SK-MEL-5 (cell line): ENCODE measurements at places on chromosomes 3 and 15. TPM values are rescaled to one million over a fixed set of nuclear protein-coding genes. Genes with fewer than 3 reads are reported as not detected.
A peak's percentile ranks its signal among the peaks of the same experiment; 100 is the strongest.

- DNase-seq, result no peak
Observed at GRCh38 chr3:151873398-151873797, at the start of gene SUCNR1. SUCNR1 (plus strand) TSS chr3:151873643; CDS start chr3:151879893, 6,250 bp downstream.

DNA sequence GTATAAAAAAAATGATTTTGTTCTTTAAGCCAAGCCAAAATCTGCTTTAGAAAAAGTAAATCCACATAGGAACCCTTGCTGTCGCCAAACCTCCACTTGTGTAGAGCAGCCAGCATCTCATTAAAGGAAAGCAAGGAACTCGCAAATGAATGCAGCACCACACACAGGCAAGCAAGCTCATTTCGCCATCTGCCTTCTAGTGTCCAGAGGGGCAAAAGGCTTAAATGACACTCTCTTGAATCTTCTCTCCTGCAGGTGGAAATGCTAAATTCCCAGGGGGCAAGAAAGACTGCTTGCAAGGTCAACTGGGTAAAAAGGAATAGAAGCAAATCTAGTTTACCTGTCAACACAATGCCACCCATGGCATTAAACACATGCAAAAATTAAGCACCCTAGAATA, 2.4 kb downstream of the MB21D2 start:
- peak; percentile 71 for DNase-seq

DNA sequence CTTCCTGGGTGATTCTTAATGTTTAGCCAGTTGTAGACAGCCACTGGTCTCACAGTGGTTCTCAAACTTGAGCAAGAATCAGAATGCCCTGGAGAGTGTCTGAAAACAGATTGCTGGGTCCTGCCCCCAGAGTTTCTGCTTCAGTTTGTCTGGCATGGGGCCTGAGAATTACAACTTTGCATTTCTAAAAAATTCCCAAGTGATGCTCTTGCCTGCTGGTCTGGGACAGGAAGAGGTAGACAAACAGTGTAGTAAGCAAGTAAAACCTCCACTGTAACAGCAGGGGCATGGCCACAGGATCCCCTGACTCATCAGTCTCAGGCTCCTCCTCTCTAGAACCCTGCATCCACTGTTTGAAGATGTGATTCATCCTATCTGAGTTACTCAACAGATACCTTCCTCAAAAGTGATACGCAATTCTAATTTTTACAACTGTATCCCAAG, 36.5 kb downstream of the DZIP1L start:
- peak; percentile 37 for DNase-seq

GRCh38 chr3:104740874-104741379, 625.8 kb upstream of the ALCAM start:
- no peak for DNase-seq

DNA sequence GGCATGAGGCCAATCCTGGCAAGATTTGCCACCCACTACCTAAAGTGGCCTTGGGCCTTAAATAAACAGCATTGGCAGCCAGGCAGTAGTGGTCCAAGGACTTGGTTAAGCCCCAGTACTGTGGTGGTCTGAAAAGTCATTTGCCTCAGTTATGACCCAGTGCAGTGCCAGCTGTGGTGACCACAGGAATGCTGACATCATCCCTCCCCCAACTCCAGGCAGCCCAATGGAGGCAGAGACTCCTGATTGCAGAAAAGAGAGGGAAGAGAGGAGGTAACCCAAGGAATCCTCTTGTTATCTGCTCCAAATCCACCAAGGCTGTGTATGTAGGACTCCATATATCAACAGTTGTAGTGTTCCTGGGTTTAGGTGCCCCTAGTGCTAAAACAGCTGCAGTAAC, 883.6 kb downstream of the SQOR start:
- no peak for DNase-seq

DNA sequence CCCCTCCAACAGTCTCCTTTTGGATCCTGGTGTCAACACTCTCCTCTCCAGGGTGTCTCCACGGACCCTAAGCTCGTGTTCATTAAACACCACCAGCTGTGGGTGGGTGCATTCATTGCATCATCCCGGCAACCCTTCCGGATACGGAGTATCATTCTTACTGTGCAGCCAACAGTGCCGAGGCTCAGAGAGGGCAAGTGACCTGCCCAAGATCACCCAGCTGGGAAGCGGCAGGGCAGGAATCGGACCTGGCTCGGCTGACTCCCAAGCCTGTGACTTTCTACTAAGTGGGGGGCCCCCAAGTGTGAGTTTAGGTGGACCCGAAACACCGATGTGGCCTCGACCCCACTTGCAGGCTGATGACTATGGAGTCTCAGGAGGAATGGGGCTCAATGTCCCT, 20.4 kb downstream of the H1-8 start:
- no peak for DNase-seq

DNA sequence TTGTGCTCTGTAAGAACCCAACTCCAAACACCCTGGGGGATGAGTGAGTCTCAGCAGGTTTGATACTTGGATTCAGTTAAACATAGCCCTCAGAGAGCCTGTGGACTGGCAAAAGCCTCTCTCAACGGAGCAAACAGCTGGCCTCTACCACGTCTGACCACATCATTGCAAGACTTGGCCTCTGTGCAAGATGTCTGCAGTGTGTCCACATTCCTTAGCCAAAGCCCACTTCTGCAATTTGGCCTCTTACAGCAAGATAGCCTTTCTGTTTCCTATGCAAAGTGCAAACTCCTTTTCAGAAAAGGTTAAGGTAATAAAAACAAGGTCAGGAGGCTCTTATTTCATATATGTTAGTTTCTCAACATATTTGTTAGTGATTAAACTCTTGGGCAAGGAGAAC, 27.9 kb downstream of the FBN1 start:
- DNase-seq, result no peak

GRCh38 chr3:156552973-156553372, 1.9 kb downstream of the SSR3 start:
- no peak for DNase-seq

GRCh38 chr3:57787867-57788623, 31.9 kb downstream of the SLMAP start:
- no peak for DNase-seq

DNA sequence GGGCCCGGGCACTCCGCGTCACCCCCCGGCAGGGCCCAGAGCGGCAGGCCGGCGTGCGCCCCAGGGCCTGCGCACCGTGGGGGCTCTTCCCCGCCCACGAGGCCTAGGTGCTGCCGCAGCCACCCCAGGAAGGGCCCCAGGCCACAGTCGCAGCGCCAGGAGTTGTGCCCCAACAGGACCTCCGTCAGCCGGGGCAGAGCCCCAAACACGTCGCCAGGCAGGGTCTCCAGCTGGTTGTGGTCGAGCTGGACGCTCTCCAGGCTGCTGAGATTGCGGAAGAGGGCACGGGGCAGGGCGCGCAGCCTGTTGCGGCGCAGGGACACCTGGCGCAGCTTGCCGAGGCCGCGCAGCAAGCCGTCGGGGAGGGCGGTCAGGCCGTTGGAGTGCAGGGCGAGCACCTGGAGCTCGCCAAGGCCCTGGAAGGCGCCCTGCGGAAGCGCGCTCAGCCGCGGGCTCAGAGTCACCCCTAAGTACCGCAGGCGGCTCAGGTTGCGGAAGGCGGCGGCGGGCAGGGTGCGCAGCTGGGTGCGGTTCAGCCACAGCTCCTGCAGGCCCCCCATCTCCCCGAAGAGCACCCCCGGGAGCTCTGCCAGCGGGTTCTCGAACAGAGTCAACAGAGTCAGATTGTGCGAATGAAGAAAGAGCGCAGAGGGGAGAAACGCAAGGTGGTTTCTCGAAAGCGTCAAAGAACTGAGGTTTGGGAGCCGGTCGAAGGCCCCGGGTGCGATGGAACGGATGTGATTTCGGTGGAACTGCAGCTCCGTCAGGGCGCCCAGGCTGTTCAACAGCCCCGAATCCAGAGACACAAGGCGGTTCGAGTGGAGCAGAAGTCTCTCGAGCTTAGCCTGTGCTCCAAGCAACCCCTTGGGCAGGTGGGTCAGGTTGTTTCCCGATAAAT, 2.0 kb downstream of the GP5 start:
- no peak for DNase-seq

- no peak for DNase-seq
Observed at GRCh38 chr3:12963922-12964701, 109.1 kb downstream of the IQSEC1 start.

- DNase-seq, result no peak
Observed at GRCh38 chr3:149468504-149469212, 5.8 kb upstream of the TM4SF4 start.

- DNase-seq, result no peak
Observed at GRCh38 chr15:57090496-57090859, 172.0 kb downstream of the TCF12 start.

GRCh38 chr3:171880101-171880870, 37.1 kb downstream of the TMEM212 start:
- DNase-seq, result no peak

GRCh38 chr3:63386568-63386967, 108.5 kb downstream of the SYNPR start:
- DNase-seq, result no peak

DNA sequence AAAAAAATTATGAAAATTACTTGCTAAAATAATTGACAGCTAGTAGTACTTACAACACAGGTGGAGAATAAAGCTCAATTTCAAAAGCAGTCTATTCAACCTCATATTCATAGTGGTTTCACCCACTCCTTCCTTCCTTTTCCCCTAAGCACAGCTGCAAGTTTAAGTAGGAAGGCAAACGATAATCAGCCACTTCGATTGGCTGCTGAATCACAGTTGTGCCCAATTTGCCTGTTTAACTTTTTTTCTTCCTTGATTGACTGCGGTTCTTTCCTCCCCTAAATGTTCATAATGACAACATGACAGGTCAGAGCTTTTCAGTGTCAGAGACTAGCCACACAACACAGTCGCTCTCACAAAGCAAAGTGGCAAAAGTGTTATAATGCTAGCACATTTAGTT, 468.0 kb upstream of the GBE1 start:
- no peak for DNase-seq

GRCh38 chr15:90271459-90272166, 6.1 kb downstream of the NGRN start:
- DNase-seq, result no peak

- no peak for DNase-seq
Observed at GRCh38 chr3:189966843-189967242, 153.9 kb downstream of the P3H2 start.

DNA sequence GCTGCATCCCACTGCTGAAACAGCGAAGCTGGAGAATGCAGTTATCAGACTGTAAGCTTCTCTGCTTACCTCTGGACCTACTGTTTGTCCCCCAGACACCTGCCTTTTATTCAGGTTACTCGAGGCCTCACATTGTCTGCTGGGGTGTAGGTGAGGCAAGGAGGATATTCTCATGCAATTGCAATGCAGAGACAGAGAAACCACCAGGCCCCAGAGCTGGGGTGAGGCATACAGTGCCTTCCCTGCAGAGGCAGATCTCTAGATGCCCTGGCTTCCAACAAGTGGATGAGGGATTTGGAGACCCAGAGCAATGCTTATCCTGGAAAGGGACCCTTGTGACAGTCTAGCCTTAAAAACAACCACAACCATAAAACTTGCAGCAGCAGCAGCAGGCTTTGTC, 263.4 kb upstream of the ST8SIA2 start:
- DNase-seq, result no peak

- no peak for DNase-seq
Observed at GRCh38 chr3:197139586-197139985, 110.0 kb upstream of the MELTF start.

DNA sequence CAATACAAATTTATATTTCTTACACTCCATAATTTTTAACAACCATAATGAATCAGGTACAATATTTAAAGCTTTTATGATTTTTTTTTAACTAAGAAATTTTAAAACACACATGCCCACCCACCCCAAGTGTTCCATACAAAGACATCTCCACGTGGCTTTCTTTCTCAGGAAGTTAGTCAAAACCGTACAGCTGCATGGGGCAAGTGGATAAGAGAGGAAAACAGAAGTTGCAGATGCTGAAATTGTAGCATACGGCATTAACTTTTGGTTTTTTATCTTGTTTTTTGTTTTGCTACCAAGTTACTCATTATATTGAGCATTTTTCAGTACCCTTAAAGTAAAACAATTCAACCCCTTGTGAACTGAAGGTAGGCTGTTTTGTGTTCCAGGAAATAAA, 14.8 kb downstream of the GNB4 start:
- no peak for DNase-seq

- DNase-seq, result no peak
Observed at GRCh38 chr3:47578691-47579632, at the start of gene CSPG5. CSPG5 (minus strand) TSS chr3:47578865; CDS start chr3:47578693, 172 bp downstream.

GRCh38 chr15:63156086-63156710, 1.1 kb downstream of the RPS27L start:
- peak; percentile 42 for DNase-seq

- peak; percentile 80 for DNase-seq
Observed at GRCh38 chr15:64731012-64731804, 44.2 kb downstream of the RBPMS2 start.

- DNase-seq, result peak; percentile 83
Observed at GRCh38 chr15:40274350-40275274, 8.3 kb downstream of the ANKRD63 start.

GRCh38 chr3:133573054-133573628, 345 bp upstream of the CDV3 start:
- DNase-seq, result peak; percentile 100

DNA sequence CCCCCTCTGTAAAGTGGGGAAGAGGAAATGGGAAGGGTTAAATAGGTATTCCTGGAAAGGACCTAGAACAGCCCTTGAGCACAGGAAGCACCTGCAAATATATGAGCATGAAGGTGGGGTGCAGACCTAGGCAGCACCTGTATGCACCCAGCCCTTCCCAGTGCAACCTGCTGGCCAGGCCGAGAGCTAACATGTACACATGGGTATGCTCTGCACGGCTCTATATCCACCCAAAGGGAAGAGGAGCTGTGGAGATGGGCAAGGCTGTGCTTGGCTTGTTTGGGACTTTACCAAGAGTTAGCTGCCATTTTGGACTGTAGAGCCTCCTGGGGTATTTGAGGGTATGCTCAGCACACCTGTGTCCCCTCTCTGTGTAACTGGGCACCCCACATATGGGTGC, 171.2 kb downstream of the KLF13 start:
- no peak for DNase-seq

- DNase-seq, result no peak
Observed at GRCh38 chr3:197554196-197554561, 1.6 kb downstream of the BDH1 start.

DNA sequence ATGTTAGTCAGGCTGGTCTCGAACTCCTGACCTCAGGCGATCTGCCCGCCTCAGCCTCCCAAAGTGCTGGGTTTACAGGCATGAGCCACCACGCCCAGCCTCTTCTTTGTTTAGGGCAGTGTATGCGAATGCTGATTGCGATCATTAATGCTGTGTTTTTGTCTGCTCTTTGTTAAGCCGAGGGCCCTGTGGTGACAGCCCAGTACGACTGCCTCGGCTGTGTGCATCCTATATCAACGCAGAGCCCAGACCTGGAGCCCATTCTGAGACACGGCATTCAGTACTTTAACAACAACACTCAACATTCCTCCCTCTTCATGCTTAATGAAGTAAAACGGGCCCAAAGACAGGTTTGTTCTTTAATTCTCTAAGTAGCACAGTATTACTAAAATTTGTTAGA, 7.8 kb downstream of the KNG1 start:
- no peak for DNase-seq

The GATA2 gene
- total RNA-seq, result 0.75 and 1.8 TPM in 2 replicates

The CLDN16 gene
- total RNA-seq, result not detected in 2 replicates

The ISG20 gene
- total RNA-seq, result 121 and 125 TPM in 2 replicates

The ZNF662 gene
- total RNA-seq, result 0.13 TPM in 1 of 2 replicates, not detected in the other

The ISY1 gene
- 34.9 and 36.3 TPM in 2 replicates for total RNA-seq

The SLC51B gene
- total RNA-seq, result 0.24 TPM in 1 of 2 replicates, not detected in the other

The STAB1 gene
- not detected in 2 replicates for total RNA-seq

The ASB14 gene
- not detected in 2 replicates for total RNA-seq

The TRIM71 gene
- total RNA-seq, result 0.03 TPM in 2 replicates

The PPARG gene
- 3.2 and 3.3 TPM in 2 replicates for total RNA-seq

The ADCY5 gene
- total RNA-seq, result 1.0 and 1.2 TPM in 2 replicates

The SRGAP3 gene
- 2.1 and 3.0 TPM in 2 replicates for total RNA-seq

The TGM4 gene
- total RNA-seq, result not detected in 2 replicates

The CELSR3 gene
- total RNA-seq, result 3.2 and 3.6 TPM in 2 replicates

The CHL1 gene
- 106 and 113 TPM in 2 replicates for total RNA-seq

The ENTPD3 gene
- not detected in 2 replicates for total RNA-seq

The CBLB gene
- total RNA-seq, result 23.0 and 29.3 TPM in 2 replicates
